ENCODE measurements at places on chromosomes 12 and 14.

DNA sequence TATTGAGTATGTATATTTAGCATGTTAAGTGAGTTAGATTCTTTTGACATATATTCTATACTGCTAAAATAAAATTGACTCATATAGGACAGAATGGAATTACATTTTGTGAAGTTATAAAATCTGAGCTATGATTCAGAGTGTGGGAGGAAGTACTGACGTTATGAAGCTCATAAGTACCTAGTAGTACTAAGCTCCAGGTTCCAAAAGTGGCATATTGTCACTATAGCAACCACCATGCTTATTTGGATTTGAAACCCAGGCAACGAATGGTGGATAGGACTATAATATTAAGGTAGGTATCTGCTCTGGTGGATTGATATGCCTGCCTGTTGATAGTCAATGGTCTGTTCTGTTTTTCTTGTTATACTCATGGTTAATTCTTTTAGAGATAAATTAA is 2.2 kb upstream of the FBXO33 start:
- DNase-seq = no peak

DNA sequence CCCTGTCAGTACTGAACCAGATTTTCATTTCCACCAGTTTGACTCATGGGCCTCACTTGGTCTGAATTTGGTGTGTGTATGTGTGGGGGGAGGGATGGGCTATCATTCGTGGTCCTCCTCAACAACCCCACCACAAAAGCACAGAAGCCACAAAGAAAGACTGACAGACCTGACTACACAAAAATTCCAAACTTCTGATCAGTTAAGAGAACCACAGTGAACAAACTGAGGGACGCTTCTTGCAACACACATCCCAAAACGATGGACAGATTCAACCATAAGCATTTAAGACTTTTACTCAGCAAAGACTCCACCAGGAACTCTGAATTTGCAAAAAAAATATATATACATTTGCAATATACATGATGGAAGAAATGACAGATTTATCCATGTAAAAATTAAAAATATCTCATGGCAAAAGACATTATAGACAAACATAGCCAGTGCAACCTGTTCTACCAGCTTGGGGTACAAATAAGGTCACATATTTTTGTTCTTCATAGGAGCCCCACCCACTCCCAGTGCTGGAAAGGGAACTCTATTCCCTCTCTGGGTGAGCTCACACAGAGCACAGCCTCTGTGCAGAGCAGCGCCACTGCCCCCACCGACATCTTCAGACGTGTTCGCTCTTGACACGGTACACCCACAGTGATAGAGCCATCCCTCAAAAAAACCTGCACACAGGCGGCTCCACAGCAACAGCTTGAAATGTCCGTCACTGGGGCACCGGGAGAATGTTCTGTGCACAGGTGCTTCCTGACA is 49.7 kb downstream of the JAG2 start:
- DNase-seq = no peak

DNA sequence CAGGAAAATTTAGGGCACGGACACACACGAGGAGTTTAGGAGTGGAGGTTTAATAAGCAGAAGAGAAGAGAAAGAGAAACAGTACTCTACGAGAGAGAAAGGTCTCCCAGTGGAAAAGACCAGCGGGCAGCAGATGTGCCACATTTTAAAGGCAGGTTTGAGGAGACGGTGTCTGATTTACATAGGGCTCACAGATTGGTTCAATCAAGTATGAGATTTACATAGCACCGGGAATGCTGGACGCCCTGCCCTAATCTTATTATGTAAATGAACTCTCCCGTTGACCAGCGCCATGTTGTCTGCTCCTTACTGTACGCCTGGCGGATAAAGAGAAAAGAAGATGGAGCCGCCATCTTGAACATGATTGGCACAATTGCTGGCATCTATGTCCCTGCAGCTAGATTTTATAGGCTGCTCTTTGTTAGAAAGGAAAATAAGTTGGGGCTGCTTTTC is 17.9 kb downstream of the NFKBIA start:
- no peak for DNase-seq

DNA sequence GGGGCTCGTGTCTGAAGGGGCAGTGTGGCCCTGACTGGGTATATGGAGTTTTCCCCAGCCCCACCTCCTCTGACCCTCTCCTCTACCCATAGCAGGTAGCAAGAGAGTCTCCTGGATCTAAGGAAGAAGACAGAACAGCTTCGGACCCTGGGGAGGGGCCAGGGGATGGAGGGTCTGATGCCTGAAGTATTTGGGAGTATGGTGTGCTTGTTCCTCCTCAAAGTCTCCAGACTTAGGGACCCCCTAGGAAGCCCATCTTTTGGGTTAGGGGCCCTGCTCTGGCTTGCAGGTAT is 579 bp upstream of the HOXC8 start:
- no peak for DNase-seq

GRCh38 chr14:63241096-63241495 is 36.9 kb downstream of the RHOJ start:
- no peak for DNase-seq

GRCh38 chr12:80590085-80590484 is 117.3 kb upstream of the MYF6 start:
- DNase-seq = no peak

DNA sequence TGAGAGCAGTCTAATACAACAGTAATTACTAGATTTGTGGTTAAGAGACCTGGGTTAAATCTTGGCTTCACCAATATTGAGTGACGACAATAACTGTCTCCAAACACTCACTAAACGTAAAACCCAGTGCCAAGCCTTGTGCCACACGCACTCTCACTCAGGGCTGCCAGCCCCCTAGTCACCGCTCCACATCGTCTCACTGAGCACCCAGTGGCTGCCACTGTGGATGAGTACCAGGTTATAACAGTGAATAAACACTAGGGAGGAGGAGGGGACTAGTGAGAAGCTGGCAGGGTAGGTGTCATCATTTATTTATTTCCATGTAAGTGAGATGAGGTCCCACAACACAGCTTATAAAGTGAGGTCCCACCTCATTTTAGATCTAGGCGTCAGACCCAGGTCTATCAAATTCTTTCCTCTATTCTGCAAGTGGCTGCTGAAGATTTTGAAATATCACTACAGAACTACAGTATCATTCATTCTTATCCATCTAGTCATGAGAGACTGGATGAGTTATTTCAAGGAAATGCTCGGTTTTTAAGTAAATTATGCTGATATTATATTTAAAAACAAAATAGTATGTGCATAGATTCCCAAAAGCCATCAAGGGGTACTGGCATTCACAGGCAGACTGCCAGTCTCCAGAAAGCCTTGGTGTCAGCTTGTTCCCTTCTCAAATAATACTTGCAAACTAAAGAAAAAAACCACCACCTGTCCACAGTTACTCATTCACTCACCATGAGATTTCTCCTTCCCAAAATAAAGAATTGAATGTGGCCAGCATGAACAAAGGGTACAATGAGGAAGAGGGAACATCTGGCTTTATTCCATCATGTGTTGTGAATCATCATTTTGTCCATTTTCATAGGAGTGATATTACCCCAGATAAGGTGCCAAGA is 84.0 kb downstream of the PTPN21 start:
- no peak for DNase-seq

GRCh38 chr14:38389681-38390080 is 133.8 kb upstream of the CLEC14A start:
- no peak for DNase-seq

GRCh38 chr12:20127413-20127812 is 240.9 kb upstream of the PDE3A start:
- DNase-seq = no peak

GRCh38 chr12:6961695-6962284 is 8.7 kb downstream of the PHB2 start:
- peak; percentile 58 for DNase-seq

DNA sequence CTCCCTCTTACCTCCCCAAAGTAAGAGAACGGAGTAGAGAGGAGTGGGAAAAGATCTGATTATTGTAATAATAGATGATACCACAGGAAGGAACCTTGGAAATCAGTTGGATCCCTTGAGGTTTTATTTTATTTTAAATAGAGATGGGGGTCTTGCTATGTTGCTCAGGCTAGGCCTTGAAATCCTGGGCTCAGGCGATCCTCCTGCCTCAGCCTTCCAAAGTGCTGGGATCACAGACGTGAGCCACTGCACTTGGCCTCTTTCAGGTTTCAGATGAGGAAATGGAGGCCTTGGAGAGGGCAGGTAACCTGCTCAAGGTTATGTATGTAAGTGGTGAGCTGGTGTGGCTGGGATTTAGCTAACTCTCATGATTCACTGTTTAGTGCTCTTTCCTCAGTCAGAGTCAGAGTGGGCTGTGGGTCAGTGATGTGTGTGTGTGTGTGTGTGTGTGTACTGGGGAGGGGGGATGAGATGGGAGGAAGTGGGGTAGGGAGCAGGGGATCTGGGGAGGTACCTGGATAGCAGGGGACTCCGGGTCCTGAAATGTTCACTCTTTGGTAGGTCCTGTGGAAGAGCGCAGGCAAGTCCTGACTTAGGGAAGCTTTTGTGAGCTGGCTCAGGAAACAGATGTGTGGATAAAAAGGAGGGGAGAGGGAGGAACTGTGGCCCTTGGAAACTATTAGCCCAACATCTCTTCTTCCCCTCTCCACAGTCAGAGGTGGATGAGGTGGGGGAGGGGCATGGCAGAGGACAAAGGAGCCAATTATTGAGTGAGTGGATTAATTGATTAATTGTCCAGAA is 4.7 kb upstream of the CISTR start:
- DNase-seq = no peak

- DNase-seq = no peak
These were observed 115.4 kb upstream of the FOXG1 start for GRCh38 chr14:28651148-28651547.

- DNase-seq = no peak
These were observed 13.2 kb downstream of the EIF5 start for GRCh38 chr14:103347091-103347815.

DNA sequence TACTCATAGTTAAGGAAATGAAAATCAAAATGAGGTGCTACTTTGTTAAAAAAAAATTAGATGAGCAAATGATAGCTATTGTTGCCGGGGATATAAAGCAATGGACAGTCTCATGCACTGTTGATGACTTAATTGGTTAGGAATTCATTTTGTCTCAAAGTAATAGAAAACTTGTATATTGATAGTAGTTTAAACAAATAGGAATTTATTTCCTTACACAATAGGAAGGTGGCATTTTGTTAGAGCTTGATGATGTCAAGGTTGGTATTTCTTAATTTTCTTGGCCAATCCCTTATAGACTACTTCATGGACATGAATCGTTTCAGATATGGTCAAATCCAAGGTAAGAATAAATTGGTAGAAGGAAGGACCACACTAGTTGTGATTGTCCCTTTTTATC is 7.8 kb downstream of the PRPF39 start:
- DNase-seq = no peak

GRCh38 chr14:60878536-60878935 is 102.3 kb downstream of the TRMT5 start:
- no peak for DNase-seq

DNA sequence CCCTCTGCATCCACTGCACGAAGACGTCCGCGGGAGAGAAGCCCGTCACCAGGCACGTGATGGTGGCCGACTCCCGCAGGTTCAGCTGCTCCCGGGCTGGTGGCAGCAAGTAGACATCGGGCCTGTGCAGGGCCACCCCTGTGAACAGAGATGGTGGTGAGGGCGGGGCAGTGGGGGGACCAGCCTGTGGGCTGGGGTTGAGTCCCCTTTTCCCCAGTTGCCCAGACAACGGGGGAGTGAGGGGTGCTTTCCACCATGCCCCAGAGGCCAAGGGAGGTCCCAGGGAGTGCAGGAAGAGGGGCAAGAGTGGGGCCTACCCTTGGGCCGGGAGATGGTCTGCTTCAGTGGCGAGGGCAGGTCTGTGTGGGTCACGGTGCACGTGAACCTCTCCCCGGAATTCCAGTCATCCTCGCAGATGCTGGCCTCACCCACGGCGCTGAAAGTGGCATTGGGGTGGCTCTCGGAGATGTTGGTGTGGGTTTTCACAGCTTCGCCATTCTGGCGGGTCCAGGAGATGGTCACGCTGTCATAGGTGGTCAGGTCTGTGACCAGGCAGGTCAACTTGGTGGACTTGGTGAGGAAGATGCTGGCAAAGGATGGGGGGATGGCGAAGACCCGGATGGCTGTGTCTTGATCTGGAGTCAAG is 328.3 kb downstream of the TMEM121 start:
- DNase-seq = no peak

DNA sequence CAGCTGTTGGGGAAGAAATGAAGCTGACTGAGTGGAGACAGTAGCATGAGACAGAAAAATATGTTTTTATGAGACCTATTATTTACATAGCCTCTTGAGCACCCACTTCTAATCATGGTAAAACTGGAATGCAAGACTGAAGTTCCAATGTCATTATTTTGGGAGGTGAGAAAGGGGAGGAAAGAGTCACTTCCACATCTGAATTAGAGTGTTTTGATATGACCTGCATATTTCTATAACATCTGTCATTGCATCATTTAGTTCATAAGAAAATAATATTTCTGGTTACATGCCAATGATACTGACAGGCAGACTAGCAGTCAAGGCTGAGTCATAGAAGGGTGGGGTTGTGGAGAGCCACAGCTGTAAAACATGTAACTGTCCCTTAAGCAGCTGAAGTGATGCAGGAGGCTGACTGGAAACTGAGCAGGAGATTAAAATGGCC is 26.7 kb downstream of the NTN4 start:
- no peak for DNase-seq

- DNase-seq = no peak
These were observed 490.9 kb downstream of the FLRT2 start for GRCh38 chr14:86020841-86021240.

- no peak for DNase-seq
These were observed 43.5 kb upstream of the FKBP4 start for GRCh38 chr12:2751230-2751629.

DNA sequence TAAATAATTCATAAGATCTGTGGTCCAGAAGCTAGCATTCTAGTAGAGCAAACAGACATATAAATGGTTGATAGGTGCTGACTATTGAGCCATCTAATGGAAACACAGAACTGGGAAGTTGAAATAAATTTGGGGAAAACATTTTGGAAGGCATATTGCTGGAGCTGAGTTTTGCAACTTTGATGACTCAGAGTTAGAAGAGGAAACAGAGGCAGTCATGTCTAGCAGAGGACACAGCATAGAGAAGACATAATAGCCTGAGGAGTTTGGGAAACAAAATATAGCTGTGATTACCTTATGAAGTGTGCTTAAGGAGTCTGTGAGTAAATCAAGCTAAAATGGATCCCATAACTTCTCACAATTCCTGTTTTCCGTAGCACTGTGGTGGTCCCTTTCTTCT is 86.9 kb upstream of the FLRT2 start:
- DNase-seq = no peak

- DNase-seq = no peak
These were observed 21.0 kb upstream of the MAP1LC3B2 start for GRCh38 chr12:116538076-116538591.

DNA sequence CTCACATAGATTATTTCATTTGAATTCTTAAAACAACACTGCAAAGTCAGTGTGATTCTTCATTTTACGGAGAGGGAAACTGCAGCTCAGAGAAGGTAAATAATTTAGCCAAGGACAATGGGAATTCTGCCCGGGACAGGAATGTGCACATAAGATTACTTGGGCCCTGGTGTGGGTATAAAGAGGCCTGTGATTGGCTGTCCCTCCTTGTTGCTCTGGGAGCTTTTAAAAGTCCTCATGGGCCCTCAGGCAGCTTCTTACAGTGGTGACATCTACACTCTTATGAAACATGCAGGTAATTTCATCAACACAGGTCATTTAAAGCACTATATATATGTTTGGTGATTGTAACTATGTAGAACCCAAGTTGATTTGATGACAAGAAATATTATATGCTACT is 100.3 kb downstream of the ESR2 start:
- DNase-seq = no peak

Measured in activated T-cell treated with anti-CD3 and anti-CD28 coated beads, Interleukin-2, amount 50 U/mL, for 72 hours (primary cell).